Non-pigmented ciliary epithelial cell (primary cell): ENCODE measurements at places on chromosomes 2 and 18.
A peak's percentile ranks its signal among the peaks of the same experiment; 100 is the strongest.

- no peak for DNase-seq
Observed at GRCh38 chr2:139000131-139000785, 220.1 kb upstream of the NXPH2 start.

- no peak for DNase-seq
Observed at GRCh38 chr2:36727550-36727949, 31.0 kb downstream of the VIT start.

DNA sequence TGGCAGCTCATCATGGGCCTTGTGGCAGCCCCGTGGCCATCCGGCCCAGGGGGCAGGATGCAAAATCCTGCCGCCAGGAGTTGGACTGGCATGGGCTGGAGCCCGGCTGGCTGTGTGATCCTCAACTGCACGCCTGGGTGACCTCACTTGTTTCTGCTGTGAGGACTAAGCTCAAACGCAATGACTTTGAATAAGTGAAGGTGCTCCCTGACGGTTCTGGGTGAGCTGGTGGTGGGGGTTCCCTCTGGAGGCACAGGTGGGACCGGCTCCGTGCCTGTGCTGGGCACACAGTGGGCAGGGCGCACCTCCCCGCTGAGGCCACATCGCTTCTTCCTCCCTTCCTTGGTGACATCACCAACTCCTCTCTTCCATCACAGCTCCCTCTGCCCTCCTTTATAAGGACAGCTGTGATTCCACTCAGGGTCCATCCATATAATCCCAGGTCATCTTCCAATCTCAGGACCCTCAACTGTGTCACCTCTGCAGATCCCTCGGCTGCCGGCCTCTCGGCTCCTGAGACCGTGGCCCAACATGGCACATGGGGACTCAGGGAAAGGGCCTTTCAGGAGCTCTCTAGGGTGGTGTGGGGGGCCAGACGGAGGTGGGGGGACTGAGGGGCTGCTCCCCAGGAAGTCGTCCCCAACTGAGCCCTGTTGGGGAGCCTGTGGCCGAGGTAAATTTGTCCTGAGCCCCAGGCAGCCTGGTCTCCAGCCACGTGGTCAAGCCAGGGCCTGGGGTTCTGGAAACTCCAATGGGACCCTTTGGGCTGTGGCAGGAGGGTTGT is 75.5 kb upstream of the ODC1 start:
- no peak for DNase-seq

- no peak for DNase-seq
Observed at GRCh38 chr2:214587442-214587841, 176.6 kb downstream of the VWC2L start.

DNA sequence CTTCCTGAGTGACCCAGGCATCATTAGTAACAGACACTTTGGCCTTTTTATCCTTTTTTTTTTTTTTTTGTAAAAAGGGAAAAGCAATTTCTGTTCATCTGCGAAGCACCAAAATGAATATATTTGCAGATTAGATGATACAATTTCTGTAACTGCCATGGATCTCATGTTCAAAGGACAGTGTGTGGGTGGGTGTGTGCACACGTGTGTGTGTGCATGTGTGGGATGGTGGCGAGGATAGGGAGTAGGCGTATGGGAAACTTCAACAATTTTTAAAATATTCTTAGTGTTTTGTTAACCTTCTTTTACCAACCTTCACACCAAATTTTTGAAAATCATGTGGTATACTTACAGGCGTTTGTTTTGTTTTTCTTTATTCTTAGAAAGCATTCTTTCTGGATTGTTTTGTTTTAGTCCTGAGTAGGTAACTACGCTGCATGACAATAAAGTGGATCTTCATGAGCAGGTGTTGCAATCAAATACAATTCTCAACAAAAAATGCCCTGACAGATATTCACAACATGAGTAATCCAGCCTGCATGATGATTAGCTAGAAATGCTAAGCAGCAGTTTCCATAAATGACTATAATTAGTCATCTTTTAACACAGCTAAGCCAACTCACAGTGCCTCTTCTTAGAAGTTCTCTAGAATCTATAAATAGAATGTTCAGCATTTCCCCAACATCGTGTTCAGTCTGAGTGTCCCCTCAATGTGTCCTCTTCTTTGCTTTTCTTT is 53.5 kb upstream of the RMDN2 start:
- DNase-seq = peak; percentile 43

GRCh38 chr2:74584088-74584645 is 29.6 kb downstream of the DOK1 start:
- DNase-seq = no peak

DNA sequence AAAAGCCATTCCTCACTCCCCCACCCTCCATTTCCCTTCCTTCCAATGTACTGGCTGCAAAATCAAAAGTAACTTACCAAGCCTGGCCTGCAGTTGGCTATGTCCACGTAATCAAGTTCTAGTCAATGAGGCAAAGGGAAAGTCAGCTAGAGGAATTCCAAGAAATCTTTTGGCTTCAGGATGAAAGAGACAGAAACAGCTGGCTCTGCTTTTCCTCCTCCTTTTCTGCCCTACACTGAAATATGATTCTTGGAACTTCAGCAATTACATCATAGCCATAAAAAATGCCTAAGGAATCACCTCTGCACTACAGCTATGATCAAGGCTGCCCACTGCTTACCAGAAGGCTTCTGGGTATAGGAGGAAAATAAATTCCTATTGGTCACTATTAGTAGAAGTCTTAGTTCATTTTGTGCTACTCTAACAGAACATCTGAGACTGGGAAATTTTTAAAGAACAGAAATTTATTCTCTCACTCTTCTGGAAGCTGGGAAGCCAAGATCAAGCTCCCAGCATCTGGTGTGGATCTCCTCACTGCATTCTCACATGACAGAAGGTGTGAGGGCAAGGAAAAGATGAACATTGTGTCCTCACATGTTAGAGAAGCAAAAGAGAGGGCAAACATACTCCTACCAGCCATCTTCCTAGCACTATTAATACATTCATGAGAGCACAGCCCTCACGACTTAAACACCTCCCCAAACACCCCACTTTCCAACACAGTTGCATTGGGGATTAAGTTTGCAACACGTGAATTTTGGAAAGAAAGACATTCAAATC is 219.9 kb downstream of the TMX3 start:
- DNase-seq = peak; percentile 84

DNA sequence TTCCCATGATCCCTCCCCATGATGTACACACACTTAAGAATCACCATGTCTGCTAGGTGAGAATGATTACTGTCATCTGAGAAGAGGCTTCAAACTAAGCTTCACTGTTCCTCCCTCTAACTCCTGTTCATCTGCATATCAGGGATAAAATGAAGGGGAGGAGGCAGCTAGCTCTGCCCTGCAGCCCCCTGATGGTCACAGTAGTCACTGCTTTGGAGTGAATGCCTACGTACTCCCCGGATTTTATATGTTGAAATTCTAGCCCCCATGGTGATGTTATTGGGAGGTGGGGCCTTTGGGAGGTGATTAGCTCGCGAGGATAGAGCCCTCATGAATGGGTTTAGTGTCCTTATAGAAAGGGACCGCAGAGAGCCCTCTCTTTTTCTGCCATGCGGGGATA is 156.4 kb downstream of the NCKAP5 start:
- no peak for DNase-seq

GRCh38 chr18:51952844-51953243 is 387.2 kb upstream of the DCC start:
- no peak for DNase-seq

GRCh38 chr2:234015861-234016260 is 34.6 kb upstream of the SPP2 start:
- no peak for DNase-seq

- DNase-seq = no peak
Observed at GRCh38 chr2:173996766-173997165, 31.6 kb upstream of the SP3 start.

- DNase-seq = no peak
Observed at GRCh38 chr2:163733301-163733938, 2.4 kb downstream of the FIGN start.

DNA sequence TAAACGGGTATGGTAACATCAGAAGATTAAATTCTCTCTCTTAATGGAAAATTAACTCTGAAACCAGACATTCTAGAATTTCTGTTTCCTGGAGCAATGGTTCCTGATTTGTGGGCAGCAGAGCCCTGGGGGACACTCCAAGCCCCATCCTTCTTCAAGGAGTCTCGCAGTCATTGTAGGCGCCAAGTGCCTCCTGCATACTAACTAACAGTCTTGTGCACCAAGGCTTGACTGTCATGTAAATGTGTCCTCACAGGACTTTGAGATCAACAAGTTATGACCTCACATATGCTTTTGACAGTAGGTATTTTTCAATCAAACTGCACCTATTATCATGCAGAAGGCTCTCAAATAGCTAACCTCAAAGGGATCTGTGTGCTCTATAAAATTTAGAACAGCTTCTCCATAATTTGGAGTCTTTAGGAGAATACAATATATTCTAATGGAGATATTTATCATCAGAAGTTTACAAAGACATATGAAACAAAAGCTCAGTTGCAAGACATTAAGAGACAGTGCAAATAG is 52.1 kb upstream of the COPS8 start:
- no peak for DNase-seq
